ENCODE measurements at places on chromosomes 16 and 17.

GRCh38 chr17:6558932-6559752 lies 2.8 kb upstream of the PITPNM3 start:
- DNase-seq: no peak

GRCh38 chr17:36856903-36857381 lies 80.3 kb upstream of the LHX1 start:
- no peak for DNase-seq

DNA sequence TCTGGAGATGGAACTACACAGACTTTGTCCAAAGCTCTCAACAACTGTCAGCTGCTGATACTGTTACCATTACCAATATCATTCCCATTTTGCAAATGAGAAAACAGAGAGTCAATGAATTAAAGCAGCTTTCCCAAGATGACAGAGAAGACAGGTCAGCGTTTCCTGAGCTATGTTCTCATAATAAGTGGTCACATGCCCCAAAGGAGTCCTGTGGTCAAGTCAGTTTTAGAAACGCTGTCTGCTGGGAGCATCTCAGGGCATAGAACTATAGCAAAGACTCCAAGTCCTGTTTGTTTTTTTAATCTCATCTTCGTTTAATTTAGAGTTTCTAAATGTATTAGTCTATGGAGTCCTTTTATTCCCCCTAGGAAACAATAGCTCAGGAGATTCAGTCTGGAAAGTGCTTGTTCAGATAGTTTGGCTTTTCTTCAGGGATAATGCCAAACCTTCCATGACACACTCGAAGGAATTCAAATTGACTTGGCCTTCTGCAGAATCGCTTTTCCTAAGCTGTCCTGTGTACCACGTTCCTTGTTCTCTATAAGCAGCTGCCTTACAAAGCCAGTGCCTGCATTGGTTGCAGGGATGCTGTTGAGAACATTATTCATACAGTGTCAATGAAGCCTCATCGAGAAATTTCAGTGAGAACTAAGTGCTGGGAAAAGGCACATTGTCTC lies 12.1 kb downstream of the CCDC42 start:
- no peak for DNase-seq

GRCh38 chr16:67666559-67667452 lies at the start of the genes C16orf86 and ENKD1:
Gene C16orf86 (plus strand): TSS chr16:67666814. CDS start chr16:67666971, 157 bp downstream.
Gene ENKD1 (minus strand): TSS chr16:67666750. CDS start chr16:67666442, 308 bp downstream.
- DNase-seq: no peak

DNA sequence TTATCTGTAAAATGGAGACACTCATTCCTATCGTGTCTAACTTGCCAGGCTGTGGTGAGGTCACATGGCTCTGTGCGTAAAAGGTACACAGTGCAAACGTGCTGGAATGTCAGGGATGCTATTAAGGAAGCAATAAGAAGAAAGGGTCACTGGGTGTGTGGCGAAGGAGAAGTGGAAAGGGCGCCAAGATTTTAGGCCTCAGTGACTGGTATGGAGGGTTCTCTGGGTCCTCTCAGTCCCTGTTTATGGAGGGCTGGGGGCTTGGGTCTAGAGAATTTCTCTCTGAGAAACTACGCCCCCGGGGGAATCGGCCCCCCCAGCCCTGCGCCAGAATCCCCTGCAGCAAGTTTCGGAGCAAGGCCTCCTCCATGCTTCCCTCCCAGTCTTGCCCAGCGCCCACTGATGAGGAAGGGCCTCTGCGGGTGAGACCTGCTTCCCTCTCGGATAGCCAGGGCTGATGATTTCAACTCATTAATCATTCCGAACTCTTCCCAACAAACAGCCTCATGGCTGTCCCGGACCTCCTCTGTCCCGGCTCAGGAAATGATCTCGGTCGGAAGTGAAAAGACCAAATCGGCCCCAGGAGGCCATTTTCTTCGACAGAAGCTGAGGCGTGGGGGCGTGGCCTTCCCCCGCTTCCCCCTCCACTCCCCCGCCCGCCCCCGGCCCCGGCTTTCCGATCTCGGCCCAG lies 1.2 kb upstream of the HEXIM1 start:
- DNase-seq: no peak

GRCh38 chr17:78973792-78974520 lies 5.8 kb downstream of the LGALS3BP start:
- no peak for DNase-seq

DNA sequence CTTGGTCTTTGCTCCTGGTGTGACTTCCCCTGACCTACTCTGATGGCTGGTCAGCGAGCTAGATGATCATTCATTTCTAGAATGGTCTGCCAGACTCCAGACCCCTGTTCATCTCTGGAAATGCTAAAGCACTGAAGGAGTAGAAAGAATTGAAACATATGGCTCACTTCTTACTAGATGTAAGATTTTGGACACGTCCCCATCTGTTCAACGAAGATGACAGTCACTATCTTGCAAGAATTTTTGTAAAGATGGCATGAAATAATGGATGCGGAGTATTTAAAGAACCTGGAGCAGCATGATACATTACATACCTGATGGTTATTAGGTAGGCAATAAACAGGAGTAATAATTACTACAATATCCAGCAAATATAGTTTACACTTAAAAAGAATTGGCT lies 252.7 kb upstream of the SDK2 start:
- DNase-seq: no peak

- no peak for DNase-seq
These were observed 3.8 kb upstream of the NAT9 start for GRCh38 chr17:74779948-74780400.

- DNase-seq: no peak
These were observed 43.0 kb downstream of the SNX11 start for GRCh38 chr17:48150597-48151001.

GRCh38 chr17:63841350-63842172 lies 924 bp downstream of the SMARCD2 start:
- no peak for DNase-seq

DNA sequence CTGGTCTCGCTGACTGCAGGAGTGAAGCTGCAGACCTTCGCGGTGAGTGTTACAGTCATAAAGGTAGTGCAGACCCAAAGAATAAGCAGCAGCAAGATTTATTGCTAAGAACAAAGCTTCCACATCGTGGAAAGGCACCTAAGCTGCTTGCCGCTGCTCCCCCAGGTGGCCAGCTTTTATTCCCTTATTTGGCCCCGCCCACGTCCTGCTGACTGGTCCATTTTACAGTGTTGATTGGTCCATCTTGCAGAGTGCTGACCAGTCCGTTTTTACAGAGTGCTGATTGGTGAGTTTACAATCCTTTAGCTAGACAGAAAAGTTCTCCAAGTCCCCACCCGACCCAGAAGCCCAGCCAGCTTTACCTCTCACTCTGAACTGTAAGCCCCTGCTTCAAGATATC lies 227.8 kb downstream of the ABCC12 start:
- DNase-seq: no peak

GRCh38 chr17:44333371-44333770 lies 8.7 kb upstream of the SLC25A39 start:
- DNase-seq: no peak

- no peak for DNase-seq
These were observed 178.3 kb downstream of the ENGASE start for GRCh38 chr17:79252886-79253285.

DNA sequence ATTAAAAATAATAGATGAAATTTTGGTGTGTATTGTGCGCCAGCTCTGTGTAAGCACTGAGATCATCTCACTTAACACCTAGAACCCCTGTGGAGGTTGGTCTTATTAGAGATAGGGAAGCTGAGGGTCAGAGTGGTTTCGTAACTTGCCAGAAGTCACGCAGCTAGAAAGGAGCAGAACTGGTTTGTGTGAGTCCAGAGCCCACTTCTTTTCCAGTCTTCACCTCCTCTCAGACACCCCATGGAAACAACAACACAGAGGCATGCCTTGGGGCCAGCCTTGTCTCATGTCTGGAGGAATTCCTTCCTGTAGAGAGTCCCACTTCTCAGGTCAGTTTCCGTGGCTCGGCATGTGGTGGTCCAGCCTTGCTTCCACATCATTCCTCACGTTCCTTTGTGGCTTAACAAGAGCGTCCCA lies 16.5 kb downstream of the YPEL2 start:
- DNase-seq: no peak

- DNase-seq: no peak
These were observed 1279.0 kb upstream of the CDH8 start for GRCh38 chr16:63315229-63315628.

DNA sequence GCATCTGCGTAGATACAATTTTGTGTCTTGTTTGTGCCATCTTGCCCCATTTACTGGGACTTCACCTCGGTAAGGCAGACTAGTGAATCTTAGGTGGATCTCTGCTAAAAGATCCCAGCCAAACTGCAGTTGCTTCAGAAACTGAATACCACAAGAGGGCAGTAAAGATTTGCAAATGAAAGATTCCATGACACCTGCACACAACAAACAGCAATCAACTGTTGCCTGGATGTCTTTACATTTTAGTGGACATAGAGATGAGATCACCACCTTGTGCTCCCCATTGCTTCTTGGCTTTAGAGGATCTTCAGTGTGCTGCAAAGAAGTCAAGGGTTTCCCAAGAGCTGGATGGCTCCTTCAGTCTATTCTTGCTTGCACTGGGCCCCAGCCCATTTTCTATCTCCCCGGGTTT lies 119.2 kb upstream of the CACNG5 start:
- no peak for DNase-seq

GRCh38 chr17:18985475-18985874 lies 19.1 kb downstream of the FAM83G start:
- no peak for DNase-seq

GRCh38 chr17:67359960-67360791 lies 6.2 kb downstream of the PSMD12 start:
- no peak for DNase-seq

- DNase-seq: no peak
These were observed 28.2 kb upstream of the ADGRG1 start for GRCh38 chr16:57600048-57600835.

GRCh38 chr16:19458722-19459379 lies 41.2 kb downstream of the TMC5 start:
- DNase-seq: no peak

DNA sequence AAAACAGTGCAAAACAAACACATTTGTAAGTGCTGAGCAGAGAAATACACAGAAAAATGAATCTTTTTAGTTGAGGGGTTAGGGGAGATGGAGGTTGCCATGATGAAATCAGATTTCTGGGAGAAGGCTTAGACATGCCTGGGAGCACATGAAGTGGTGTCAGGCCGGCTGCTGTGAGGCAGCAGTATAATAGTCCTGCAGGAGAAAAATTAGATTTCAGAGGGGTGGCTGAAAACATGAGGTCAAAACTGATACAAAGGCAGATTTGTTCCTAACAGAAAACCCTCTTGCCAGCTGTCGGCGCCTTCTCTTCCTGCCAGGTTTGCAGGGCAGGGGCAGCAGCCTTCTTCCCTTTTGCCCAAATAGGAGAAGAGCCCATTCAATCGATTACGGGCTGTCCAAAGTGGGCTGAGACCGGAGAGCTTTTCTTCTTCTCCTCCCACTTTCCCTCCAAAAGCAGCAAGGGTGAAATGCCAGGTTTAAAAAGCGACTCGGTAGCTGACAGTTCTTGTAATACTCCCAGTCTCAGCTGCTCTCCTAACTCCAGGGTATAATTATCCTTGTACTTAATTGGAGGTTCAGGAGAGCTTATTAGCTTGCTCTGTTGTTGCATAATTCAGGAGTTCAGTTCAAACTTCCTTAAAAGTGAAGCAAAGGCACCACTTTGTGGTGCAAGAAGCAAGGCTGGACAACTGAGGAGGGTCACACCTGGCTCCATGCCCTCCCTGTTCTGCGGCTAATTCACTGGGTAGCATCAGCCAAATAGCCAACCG lies 80.0 kb downstream of the PCTP start:
- DNase-seq: no peak

GRCh38 chr16:11597235-11598095 lies 10.7 kb upstream of the LITAF start:
- DNase-seq: no peak

GRCh38 chr17:50359005-50359699 lies 13.2 kb downstream of the XYLT2 start:
- DNase-seq: no peak

GRCh38 chr17:14744761-14745473 lies 444.0 kb downstream of the HS3ST3B1 start:
- DNase-seq: no peak

GRCh38 chr17:30413109-30413508 lies 34.4 kb downstream of the CPD start:
- DNase-seq: no peak

DNA sequence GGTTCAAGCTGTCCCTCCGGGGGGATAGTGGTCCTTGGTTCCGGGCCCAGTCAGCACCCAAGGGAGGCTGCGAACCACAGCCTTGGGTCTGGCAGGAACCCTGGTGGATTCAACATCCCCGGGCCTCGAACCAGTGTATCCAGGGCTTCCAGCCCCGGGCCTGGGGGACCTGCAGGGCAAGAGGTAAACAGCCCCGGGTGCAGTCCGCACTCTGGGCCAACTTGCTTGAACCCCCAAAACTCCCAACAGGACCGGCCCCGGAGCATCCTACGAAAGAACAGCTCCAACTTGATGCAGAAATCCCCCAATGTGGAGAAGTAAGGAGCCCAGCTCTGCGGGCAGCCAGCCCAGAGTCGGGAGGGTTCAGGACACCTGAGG lies 1.5 kb upstream of the NEURL4 start:
- DNase-seq: no peak

GRCh38 chr17:80427366-80428282 lies 12.7 kb downstream of the ENDOV start:
- no peak for DNase-seq

DNA sequence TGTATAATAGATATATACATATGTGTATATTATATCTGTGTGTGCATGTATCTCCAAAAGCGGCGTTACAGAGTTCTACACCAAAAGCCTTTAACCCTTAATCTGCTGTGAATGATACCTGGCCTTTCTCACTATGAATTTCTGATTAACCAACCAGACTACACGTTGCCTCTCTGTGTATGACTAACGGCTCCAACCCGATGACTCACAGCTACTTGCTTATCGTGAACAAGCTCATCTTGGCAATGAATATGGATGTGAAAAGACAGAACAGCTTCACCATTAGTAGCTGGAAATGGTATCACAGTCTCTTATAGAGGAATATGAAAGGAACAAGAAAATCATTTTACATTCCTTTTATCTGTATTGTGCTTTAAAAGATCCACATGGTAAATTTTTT lies 23.8 kb upstream of the ARHGAP44 start:
- peak; percentile 34 for DNase-seq

- DNase-seq: no peak
These were observed 44.3 kb downstream of the SPECC1 start for GRCh38 chr17:20053361-20053964.

All from non-pigmented ciliary epithelial cell (primary cell).